Lower leg skin (tissue), 4 donors: ENCODE measurements at places on chromosomes 7 and 10. TPM values are rescaled to one million over a fixed set of nuclear protein-coding genes. Genes with fewer than 3 reads are reported as not detected.

GRCh38 chr7:83778073-83778443 is 129.1 kb upstream of the SEMA3E start:
- no peak for DNase-seq

GRCh38 chr7:139559364-139560105 is 36.0 kb downstream of the CLEC2L start:
- peak; percentile 71 for DNase-seq

- DNase-seq, result no peak
Observed at GRCh38 chr7:45140827-45141226, 16.8 kb upstream of the RAMP3 start.

DNA sequence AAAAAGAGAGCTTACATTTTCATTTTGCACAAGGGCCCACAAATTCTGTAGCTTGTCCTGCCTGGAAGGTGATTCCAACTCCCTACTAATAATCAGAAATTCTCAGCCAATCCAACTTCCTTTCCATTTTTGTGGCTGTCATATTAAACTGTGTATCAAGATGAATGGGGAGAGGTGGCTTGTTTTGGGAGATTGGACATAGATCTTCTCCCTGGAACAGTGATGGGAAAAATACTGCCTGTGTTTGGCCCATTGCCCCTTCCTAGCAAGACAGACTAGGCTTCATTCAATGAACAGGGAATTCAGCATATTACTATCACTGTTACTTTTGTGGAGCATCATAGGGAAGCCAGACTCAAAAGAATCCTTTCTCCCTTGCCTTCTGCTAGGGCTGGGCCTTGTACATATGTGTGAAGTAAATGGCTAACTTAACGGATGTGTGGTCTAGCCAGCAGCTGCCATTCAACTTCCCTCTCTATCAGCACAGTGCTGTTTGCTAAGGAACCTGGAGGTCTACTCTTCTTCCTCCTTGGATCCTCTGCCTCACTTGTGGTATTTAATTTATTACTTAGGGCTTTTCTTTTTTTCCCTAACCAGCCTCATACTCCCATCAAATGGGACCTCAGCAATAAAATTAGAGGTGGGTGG is 326.0 kb downstream of the BICC1 start:
- DNase-seq, result no peak

GRCh38 chr10:92264249-92264648 is 26.6 kb downstream of the CPEB3 start:
- no peak for DNase-seq

- no peak for DNase-seq
Observed at GRCh38 chr10:639751-640672, 49.5 kb downstream of the DIP2C start.

DNA sequence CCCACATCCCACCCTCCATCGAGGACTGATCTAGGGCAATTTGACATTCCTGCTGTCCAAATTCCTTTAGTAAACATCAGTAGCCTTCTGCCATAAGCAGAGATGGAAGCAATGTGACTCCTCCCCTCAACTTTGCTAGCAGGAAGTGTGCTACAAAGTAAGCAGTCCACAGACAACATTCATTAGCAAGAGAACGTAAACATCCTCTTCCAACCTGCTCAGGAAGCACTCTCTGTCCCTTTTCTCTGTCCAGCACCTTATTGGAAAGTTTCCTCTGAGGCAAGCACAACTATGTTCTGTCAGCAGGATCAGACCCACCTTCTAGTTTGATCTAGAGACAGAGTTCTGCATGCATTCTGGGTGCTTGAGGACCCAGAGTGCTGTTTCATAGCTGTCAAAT is 48.1 kb upstream of the LRGUK start:
- DNase-seq, result no peak

DNA sequence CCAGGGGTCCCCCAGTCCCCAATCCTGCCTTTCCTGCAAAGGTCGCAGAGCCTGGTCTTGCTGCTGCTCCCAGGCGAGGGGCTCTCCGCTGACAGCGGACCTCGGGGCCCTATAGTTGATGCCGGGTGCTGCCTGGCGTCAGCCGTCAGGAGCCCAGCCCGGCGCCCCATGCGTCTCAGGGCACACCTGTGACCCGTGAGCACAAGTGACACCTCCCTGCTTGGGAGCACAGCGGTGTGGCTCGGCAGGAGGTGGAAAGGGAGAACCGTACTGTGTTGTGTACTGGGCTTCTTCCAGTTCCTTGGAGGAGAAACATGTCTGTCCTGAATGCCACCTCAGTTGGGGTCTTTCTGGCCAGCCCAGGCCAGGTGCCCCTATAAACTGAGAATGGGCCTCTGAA is 56.7 kb downstream of the LHPP start:
- DNase-seq, result no peak

GRCh38 chr7:158461824-158462223 is 125.8 kb downstream of the PTPRN2 start:
- no peak for DNase-seq

DNA sequence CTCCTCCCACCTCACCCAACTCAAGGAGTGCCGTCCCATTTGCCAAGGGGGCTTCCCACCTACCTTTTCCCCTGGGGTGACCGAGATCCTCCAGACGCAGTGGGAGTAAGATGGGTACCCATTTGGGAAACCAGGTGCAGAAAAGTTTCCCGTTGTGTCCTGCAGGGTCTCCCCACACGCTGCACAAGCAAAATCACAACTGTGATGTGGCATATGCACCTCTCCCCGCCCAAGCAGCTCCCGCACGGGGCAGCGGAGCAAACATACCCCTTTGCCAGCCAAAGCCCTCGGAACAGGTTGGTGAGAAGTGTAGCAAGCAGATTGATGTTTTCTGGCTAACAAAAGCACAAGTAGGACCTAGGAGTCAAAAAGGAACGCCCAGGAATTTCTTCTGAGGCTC is 51.5 kb upstream of the OPALIN start:
- no peak for DNase-seq

- no peak for DNase-seq
Observed at GRCh38 chr10:82922046-82922445, 1047.1 kb downstream of the NRG3 start.

The FAM237B gene
- not detected for total RNA-seq

The CTTNBP2 gene
- 6.2 TPM for total RNA-seq

The CHST3 gene
- 16.6 TPM for total RNA-seq

The ITPRID1 gene
- 0.63 TPM for total RNA-seq

The FKBP6 gene
- not detected for total RNA-seq
